ENCODE measurements at places on chromosomes 1 and 21. TPM values are rescaled to one million over a fixed set of nuclear protein-coding genes. Genes with fewer than 3 reads are reported as not detected.

TGFB2 gene
- 2.4 TPM for total RNA-seq

LMOD1 gene
- 0.22 TPM for total RNA-seq

CASQ2 gene
- 0.54 TPM for total RNA-seq

C1QB gene
- not detected for total RNA-seq

DHCR24 gene
- total RNA-seq = 160 TPM

GBP5 gene
- not detected for total RNA-seq

PTAFR gene
- not detected for total RNA-seq

ADAMTS5 gene
- 0.39 TPM for total RNA-seq

SPATA46 gene
- total RNA-seq = not detected

ZNF593OS gene
- total RNA-seq = under 0.01 TPM

CFAP126 gene
- not detected for total RNA-seq

HSD11B1 gene
- total RNA-seq = 0.22 TPM

ZNF695 gene
- 2.0 TPM for total RNA-seq

COL8A2 gene
- under 0.01 TPM for total RNA-seq

LMX1A gene
- total RNA-seq = not detected

SLC9C2 gene
- total RNA-seq = not detected

GPR37L1 gene
- under 0.01 TPM for total RNA-seq

REG4 gene
- total RNA-seq = not detected

ANGPTL7 gene
- not detected for total RNA-seq

PTPRU gene
- total RNA-seq = 42.2 TPM

ZBTB21 gene
- total RNA-seq = 9.4 TPM

DNAH14 gene
- 3.1 TPM for total RNA-seq
